Forelimb muscle (tissue), 1 donor: ENCODE measurements at places on chromosomes 11 and 22. TPM values are rescaled to one million over a fixed set of nuclear protein-coding genes. Genes with fewer than 3 reads are reported as not detected.

Gene GDPD4
- 0.09 TPM for polyA plus RNA-seq

GRCh38 chr22:41834005-41834944 is 1.4 kb downstream of the SREBF2 start:
- no peak for DNase-seq

- no peak for DNase-seq
Measured at GRCh38 chr11:92411431-92411830, 186.8 kb downstream of the FAT3 start.

- no peak for DNase-seq
Measured at GRCh38 chr11:19321351-19321750, 80.6 kb upstream of the E2F8 start.

- no peak for DNase-seq
Measured at GRCh38 chr11:19199771-19200170, 2.0 kb downstream of the CSRP3 start.

- DNase-seq: no peak
Measured at GRCh38 chr11:116467823-116468222, 305.0 kb downstream of the BUD13 start.
